Activated naive CD4-positive, alpha-beta T cell treated with anti-CD3 and anti-CD28 coated beads, Interleukin-2, amount 10 ng/mL, durations not matched to agents 7 days and 5 days (primary cell): ENCODE measurements at places on chromosomes 12 and 14.

GRCh38 chr14:101074196-101075024, 170.9 kb upstream of the RTL1 start:
- peak; percentile 5 for DNase-seq

DNA sequence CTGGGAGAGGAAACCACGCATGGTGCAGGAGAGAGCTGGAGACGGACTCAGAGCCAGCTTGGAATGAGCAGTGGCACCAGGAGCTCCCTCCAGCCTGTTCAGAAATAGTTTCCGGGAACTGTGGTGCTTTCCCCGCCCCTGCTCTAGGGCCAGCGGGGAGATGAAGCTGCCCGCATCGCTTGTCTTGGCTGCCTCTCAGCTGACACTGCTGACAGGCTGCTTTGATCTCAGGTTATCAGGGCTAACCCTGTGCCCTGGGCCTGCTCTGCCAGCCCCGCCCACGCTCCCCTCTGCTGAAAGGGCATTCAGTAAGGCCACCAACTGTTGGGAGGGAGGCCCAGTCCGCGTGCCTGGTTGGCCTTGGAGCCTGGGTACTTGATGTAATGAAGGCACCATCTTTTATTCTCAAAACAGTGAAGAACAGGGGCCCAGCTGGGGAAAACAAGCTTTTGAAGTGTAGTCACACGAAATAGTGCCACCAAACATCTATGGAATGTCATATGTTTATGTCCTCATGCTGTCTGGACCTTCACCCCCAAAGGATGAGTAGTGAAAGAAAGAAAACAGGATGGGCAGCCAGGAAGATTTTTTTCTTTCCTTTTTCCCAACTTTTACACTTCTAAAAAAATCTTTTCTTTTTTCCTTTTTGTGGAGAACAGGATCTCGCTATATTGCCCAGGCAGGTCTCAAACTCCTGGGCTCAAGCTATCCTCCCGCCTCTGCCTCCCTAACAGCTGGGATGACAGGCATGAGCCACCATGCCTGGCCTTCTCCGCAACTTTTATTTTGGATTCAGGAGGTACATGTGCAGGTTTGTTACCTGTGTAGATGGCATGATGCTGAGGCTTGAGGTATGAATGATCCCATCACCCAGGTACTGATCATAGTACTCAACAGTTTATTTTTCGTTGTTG, 115.9 kb upstream of the TBX3 start:
- DNase-seq: no peak

DNA sequence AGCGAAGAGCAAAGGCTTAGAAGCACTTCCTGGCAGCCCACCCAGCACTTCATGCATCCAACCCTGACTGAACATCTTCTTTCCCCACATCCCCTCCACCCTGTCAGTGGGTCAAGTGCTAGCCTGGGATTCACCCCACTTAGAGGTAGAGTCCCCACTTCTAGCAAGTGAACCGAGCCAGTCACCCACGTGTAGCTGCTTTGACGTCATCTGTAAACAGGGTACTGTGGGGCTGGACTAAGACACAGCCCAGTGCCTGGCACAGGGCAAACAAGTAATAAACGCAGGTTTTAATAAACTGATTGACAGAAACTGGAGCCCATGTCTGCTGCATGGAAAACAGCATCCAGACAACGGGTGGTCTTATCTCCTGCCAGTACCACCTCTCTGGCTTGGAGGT, 61.7 kb downstream of the ITPK1 start:
- DNase-seq: no peak

- no peak for DNase-seq
These were observed 34.5 kb upstream of the LGALS3 start for GRCh38 chr14:55094292-55095157.

DNA sequence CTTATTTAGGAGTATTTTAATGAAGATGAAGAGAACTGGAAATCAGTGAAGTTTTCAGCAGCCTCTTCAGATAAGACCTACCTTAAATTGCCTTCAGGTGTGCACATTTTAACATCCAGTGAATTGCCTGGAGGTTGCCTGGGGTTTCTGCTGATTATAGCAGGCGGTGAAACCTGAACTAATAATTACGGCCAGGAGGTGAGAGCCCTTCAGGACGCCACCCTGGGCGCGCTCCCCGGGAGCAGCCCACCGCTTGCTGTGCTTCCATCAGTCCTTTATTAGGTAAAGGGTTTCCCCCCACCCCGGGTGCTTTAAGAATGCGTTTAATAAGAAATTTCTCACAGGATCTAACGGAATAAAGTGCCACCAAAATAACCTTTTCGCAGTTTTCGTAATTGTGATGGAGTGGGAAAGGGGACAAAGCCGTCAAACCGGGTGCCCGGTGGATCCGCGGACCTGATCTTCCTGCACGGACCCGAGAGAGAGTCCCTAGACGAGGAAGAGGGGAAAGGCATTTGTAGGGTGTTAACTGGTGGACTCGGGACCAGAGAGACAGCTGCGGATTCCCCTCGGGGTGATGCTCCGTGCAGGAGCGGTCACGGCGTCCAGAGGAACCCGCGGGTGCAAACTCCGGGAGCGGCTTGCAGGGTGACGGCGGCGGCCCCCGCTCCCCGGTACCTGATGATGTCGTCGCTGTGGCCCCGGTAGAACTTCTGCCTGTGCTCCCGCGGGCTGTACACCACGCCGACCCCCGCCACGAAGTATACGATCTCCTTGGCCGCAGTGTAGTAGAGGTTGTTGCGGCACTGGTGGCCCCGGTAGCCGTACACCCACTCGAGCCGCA, 902 bp downstream of the EML5 start:
- DNase-seq: no peak

DNA sequence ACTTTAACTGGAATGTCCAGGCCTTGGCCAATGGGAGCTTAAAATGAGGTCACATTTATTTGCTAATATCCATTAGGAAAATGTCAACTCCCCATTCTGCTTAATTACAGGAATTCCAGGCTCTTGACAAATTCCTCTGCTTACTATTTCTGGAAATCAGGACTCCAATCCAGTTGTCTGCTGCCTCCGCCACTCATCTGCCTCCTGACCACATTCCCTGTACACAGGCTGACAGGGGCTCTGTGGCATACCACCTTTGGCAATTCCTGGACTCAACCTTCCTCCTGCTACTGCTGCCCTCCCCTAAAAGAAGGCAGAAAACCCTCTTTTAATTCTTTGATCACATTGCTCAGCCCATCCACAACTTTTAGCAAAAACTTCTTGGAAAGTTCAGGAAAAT, 37.9 kb downstream of the KICS2 start:
- DNase-seq: no peak

DNA sequence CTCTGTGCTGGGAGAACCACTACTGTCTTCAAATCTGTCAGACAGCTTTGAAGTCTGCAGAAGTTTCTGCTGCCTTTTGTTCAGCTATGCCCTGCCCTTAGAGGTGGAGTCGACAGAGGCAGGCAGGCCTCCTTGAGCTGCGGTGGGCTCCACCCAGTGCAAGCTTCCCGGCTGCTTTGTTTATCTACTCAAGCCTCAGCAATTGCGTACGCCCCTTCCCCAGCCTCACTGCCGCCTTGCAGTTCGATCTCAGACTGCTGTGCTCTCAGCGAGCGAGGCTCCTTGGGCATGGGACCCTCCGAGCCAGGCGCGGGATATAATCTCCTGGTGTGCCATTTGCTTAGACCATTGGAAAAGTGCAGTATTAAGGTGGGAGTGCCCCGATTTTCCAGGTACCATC, 25.1 kb upstream of the KLRB1 start:
- DNase-seq: peak; percentile 53

GRCh38 chr14:99774556-99775307, 18.5 kb upstream of the EML1 start:
- no peak for DNase-seq

GRCh38 chr14:23207146-23207540, 23.7 kb upstream of the SLC7A8 start:
- no peak for DNase-seq

DNA sequence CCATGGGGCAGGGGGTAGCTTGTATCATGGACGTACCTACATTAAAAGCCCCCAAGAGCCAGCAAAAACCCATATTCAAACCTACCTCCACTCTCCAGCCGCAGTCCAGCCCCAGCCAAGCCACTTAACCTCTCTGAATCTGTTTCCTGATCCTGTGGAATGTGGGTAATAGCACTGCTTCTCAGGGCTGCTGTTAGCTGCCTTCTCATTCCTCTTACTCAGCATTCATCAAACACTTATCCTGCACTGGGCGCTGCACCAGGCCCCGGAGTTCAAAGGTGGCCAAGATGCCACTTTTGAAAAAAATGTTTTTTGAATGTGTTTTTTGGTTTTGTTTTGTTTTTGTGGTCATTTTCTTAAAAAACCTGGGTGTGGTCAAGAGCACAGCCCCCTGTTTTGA, 237.4 kb downstream of the CHST11 start:
- no peak for DNase-seq

DNA sequence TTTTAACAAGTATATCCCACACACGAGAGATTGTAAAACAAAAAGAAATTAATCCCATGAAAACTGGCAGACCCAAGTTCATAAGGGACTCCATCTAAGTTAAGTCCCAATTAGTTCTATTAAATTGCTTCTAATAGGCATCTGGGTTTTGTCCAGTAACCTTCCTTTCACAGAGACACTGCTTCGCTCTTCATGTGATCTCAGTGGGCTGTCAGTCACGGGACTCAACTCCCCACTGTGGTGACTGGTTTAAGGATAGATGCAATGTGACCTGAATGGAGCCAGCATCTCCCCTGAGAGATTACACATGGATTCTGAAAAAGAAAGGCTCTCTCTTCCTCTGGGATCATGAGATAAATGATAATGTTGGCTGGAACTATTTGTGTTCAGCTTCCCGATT, 96.4 kb downstream of the GAS2L3 start:
- DNase-seq: no peak

- no peak for DNase-seq
These were observed 80.4 kb downstream of the RASSF9 start for GRCh38 chr12:85755760-85756159.

GRCh38 chr12:115209230-115209629, 525.3 kb upstream of the TBX3 start:
- no peak for DNase-seq

DNA sequence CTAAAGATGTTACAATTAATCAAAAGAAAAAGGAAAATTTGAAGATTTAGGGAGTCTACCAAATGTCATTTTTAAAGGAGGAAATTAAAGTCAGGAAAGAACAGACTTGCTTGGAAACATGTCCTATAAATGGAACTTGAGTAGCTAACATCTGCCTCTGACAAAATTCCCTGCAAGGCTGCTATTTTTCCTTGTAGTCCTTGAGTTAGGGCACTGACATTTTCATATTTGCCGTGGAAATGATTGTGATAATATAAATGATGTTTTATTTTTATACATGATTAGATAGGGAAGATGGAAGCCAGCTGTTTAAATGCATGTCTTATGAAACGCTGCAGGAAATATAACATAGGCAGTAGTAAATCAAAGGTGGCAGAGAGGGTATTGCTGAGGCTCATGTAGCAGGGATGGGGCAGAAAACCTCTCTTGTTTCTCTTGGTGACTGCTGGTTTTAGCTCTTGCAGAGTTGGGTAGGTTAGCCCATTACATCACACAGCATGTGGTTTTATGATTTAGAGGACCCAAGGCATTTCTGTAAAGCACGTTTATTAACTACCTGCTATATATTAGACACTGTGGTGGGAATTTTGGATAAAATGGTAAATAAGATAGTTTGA, 21.7 kb downstream of the NUBPL start:
- no peak for DNase-seq

- DNase-seq: no peak
These were observed 189.5 kb downstream of the MED13L start for GRCh38 chr12:116087962-116088361.

GRCh38 chr12:5480938-5481303, 49.0 kb downstream of the NTF3 start:
- DNase-seq: no peak

GRCh38 chr12:109879351-109880042, 844 bp downstream of the GLTP start:
- peak; percentile 30 for DNase-seq

DNA sequence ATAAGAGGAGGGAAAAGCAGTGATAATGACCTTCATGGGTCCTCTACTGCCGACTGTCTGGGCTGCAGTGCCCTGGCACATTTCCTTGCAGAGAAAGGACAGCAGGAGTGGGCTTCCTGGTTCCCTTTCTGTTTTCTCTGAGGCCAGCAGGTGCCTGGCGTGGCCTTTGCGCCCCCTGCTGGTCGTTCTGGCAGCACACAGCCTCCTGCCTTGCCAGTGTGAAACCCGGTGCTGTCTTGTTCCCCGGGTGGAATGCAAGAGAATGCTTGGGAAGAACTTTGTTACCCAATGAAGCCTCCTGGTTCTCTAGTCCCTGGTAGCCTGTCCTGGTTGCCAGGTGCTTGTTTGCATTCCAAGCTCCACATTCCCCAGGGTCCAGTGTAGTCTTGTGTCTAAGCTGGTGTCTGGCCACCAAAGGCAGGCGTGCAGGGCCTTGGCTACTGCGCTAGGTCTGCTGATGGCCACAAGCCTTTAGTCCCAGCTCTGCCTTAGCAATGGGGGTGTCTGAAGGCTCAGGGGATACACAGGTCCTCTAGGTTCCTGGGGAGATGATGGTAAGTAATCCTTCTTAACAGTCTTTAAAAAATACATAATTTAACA, 1392.4 kb upstream of the TMEM132C start:
- peak; percentile 61 for DNase-seq

DNA sequence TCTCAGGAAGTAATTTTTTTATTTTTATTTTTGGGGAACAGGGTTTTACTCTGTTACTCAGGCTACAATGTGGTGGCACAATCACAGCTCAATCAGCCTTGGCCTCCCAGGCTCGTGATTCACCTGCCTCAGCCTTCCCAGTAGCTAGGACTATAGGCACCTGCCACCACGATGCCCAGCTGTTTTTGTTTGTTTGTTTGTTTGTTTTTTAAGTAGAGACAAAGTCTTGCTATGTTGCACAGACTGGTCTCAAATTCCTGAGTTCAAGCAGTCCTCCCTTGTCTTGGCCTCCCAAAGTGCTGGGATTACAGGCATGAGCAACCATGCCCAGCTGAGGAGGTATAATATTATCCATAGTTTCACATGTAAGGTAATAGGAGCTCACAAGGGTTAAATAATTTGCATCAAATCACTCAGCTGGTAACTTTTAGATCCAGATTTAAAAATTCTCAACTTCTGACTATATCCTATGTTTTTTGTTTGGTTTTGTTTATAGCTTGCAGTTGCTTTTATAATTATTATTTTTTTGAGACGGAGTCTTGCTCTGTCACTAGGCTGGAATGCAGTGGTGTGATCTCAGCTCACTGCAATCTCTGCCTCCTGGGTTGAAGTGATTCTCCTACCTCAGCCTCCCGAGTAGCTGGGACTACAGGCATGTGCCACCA, 629.3 kb downstream of the DIO2 start:
- no peak for DNase-seq
